ENCODE measurements at places on chromosomes 2 and 18.

- no peak for DNase-seq
Measured at GRCh38 chr2:190912726-190913125, 32.1 kb downstream of the GLS start.

DNA sequence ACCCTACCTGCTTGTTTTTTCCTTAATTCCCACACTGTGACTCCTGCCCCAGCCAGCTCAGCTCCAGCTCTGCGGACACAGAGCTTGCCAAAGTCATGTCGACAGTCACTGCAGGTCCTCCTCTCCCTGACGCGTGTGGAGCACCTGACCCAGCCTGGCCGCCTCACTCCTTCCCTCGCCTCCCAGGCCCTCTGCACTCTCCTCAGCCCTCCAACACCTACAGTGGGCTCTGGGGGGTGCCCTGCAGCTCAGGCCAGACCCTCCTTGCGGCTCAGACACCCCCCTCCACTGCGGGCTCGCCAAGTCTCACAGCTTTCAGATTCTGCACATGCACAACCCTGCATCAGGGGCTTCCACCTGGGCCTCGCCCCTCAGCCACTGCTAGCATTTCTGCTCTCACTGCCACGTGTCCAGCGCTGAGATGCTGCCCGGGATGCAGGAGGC, 68.3 kb downstream of the NDUFA10 start:
- DNase-seq, result no peak

DNA sequence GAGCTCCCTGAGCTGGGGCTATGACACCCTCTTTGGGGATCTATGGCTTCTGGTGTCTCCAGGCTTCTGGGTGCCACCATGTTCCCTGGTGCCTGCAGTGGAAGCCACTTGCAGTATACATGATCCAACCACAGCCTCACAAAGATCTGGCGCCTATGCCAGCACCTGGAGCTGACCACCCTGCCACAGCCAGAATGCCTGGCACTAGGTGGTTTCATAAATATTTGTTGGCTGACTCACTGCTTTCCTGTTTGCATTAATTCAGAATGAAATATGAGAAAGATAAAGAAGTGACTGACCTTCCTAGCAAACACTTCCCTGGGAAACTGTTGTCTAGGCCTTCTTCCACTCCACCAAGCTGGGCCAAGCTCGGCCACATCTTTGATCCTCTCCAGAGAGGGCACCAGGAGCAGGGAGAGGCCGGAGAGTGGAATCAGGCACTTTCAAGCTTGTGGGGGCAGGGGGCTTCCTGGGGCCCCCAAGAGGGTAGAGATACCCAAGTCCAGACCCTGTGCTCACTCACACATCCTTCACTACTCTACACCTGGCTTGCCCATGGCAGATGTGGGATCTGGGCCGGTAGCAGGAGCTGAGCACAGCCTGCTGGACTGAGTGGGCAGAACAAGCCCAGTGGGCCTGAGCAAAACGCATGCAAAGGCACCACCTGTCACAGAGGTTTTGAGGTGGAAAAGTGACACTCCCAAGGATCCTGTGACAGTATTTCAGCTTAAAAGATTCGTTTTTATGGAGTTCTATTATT, 565.7 kb downstream of the SLC4A3 start:
- DNase-seq, result no peak

GRCh38 chr2:233164128-233164635, 87.3 kb upstream of the ATG16L1 start:
- DNase-seq, result no peak

DNA sequence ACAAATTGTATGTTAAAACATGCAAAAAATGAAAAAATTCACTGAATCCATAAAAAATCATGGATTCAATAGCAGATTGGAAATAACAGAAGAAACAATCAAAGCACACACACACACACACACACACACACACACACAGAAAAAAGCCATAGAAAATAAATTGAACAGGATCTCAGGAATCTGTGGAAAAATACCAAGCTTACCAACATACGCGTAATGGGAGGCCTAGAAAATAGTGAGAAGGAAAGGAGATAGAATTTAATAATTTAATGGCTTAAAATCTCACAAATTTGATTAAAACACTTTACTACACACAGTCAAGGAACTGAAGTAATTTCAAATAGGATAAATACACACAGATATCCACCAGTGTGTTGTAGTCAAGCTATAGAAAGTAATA, 1671.5 kb upstream of the PIK3C3 start:
- DNase-seq, result no peak

GRCh38 chr2:208147759-208148158, 1.8 kb upstream of the CRYGB start:
- DNase-seq, result no peak

DNA sequence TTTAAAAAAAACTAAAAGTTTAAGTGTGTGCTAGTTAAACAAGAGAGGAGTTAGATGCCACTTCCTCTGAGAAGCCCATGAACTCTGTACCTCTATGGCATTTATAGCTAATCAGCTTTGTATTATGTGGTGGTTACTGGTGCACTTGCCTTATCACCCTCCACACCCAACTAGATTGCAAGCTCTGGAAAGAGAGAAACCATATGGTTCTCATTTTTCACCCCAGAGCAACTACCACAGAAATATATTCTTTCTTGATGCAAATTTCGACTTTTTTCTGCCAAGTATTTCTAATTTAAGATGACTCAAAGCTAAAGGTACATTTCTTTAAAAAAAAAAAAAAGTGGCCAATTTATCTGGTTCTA, 24.2 kb downstream of the RAPH1 start:
- DNase-seq, result no peak

GRCh38 chr2:14188446-14188845, 444.1 kb upstream of the LRATD1 start:
- DNase-seq, result no peak

Measured in CD8-positive, alpha-beta T cell (primary cell).